ENCODE measurements at places on chromosomes 2 and 18. TPM values are rescaled to one million over a fixed set of nuclear protein-coding genes. Genes with fewer than 3 reads are reported as not detected.

- DNase-seq = no peak
These were observed 57.6 kb upstream of the IGFBP5 start for GRCh38 chr2:216752855-216753505.

The OR6B2 gene
- not detected for total RNA-seq

The KCNK3 gene
- total RNA-seq = not detected

GRCh38 chr2:7929281-7929680 lies 752.6 kb upstream of the ID2 start:
- no peak for DNase-seq

DNA sequence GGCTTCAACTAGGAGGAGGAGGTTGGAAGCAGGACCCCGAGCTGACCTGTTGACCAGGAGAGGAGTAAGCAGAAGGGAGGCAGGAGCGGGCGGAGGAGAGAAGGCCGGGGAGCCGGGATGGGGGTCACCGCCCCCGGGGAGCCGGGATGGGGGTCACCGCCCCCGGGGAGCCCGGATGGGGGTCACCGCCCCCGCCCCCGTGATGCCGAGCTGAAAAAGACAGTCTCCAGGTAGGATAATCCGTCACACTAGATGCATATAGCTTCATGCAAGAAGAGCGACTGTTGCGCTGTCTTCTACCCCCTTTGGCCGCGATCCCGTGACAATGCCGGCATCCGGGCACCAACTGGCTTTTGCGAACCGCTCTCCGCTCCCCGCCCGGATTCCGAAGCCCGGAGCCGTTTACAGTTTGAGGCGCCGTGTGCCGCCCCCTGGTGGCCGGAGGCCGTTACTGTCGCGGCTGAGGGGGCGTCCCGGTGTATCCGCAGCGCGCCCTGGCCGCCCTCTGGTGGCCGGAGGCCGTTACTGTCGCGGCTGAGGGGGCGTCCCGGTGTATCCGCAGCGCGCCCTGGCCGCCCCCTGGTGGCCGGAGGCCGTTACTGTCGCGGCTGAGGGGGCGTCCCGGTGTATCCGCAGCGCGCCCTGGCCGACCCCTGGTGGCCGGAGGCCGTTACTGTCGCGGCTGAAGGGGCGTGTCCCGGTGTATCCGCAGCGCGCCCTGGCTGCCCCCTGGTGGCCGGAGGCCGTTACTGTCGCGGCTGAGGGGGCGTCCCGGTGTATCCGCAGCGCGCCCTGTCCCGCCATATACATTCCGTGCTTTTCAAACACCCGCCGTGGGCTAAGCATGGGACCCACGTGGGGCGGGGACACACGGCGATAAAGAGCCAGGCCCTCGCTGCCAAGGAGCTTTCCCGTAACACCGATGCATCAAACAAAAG lies 89.6 kb downstream of the ACTR3 start:
- peak; percentile 56 for DNase-seq

GRCh38 chr2:121212661-121213325 lies 72.2 kb downstream of the TFCP2L1 start:
- no peak for DNase-seq

The PROKR1 gene
- total RNA-seq = not detected

The HOXD12 gene
- not detected for total RNA-seq
